Tongue (tissue), 3 donors: ENCODE measurements at places on chromosomes 5 and 9. TPM values are rescaled to one million over a fixed set of nuclear protein-coding genes. Genes with fewer than 3 reads are reported as not detected.

FAM81B gene
- total RNA-seq, result not detected

IFNB1 gene
- not detected for total RNA-seq

LRRC70 gene
- total RNA-seq, result 10.4 TPM

SAPCD2 gene
- total RNA-seq, result 5.6 TPM

TXNDC8 gene
- total RNA-seq, result not detected

CATSPER3 gene
- not detected for total RNA-seq

TAS2R1 gene
- not detected for total RNA-seq

SHLD3 gene
- total RNA-seq, result 5.7 TPM

UNC13B gene
- 33.0 TPM for total RNA-seq

IL4 gene
- total RNA-seq, result not detected

C9orf152 gene
- 2.3 TPM for total RNA-seq
